Breast epithelium (tissue), 4 donors: ENCODE measurements at places on chromosomes 1 and 21. TPM values are rescaled to one million over a fixed set of nuclear protein-coding genes. Genes with fewer than 3 reads are reported as not detected.

CYP4X1 gene
- 46.8 TPM for total RNA-seq

PDIK1L gene
- total RNA-seq = 17.3 TPM

HES3 gene
- total RNA-seq = not detected

NUAK2 gene
- total RNA-seq = 1.1 TPM

LCE1F gene
- total RNA-seq = not detected
